ENCODE measurements at places on chromosomes 2 and 18.

- no peak for DNase-seq
These were observed 49.5 kb downstream of the TGIF1 start for GRCh38 chr18:3499501-3499900.

GRCh38 chr18:75124991-75125381 lies 84.0 kb downstream of the PTGR3 start:
- DNase-seq = no peak

- DNase-seq = no peak
These were observed 176.4 kb downstream of the ZNF516 start for GRCh38 chr18:76318607-76319006.

DNA sequence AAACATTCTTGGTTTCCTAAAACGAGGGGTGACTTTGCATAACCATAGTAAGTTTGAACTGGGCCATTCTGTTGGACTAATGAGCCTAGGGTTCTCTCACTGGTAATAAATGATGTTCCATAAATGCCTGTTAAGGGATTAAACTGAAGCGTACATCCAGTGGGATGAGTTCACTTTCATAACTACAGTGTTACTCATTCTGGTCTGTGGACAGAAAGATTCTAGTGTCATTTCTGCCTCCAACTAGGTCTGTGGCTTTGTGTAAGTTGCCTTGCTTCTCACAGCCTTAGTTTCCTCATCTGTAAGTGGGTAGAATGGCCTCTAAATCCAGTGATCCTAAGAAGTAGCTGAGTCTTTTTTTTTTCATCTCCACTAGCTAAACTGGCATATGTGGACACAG lies 1860.6 kb upstream of the PIK3C3 start:
- DNase-seq = no peak

DNA sequence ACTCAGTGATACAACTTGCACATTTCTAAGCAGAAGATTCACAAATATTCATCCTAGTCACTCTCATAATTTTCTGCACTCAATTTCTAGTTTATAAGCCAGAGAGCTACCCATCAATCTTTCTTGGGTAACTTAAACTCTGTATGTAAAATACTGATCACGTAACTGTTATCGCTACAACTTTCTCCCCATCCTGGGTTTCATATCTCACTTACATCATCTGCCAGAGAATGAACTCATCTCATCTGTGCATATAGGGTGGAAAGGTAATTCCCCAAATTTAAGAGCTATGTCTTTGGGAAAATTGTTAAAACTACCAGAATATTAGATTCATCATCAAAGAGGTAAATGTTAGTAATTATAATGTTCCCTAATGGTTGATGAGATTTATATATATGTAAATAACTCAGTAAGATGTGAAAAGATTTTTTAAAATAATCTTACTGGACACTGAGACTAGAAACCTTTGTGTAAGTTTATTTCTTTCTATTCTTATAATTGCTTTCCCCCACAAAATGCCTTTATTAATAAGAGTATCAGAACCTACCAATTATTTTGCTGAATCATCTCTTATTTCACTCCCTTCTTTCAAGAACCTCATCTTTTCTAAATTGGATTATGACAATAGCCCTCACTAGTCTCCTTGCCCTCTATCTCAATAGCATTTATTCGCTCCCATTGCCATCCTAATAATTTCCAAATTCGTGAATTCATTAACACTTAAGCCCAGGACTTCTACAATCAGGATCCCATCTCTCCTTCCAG lies 729.0 kb downstream of the EPHA4 start:
- no peak for DNase-seq

GRCh38 chr2:8212239-8212638 lies 469.6 kb upstream of the ID2 start:
- no peak for DNase-seq

GRCh38 chr2:41717839-41718238 lies 330.0 kb upstream of the PKDCC start:
- DNase-seq = no peak

DNA sequence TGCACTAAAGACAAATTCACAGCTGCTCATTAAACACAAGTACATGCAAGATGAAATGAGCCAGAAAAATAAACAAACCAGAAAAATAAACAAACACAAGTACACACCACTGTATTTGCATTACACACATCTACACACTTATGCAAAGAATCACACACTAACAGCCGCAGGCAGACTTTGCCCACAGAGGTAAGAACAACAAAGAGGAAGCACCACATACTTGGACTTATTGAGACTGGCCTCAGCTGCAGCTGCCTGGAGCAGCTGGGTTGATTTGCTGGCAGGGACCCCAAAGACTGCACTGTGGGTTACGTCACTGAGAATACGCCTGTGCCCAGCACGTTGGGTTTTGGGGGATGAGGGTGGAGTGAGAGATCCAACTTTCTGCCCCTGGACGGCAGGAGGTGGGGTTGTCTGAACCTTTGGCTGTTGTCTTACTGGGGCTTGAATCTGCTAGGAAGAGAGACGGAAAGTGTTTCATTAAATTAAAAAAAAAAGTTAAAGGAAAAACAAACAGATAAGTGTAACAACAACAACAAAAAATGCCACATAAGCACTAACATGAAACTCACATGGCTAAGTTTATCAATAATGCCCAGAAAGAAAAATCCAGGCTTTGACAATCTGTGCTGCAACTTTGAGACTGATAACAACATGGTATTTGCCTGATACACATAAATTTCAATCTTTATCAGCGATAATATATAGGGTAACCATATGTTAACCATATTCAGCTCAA lies 71.9 kb upstream of the NFU1 start:
- no peak for DNase-seq

GRCh38 chr2:120522151-120522751 lies 176.3 kb downstream of the INHBB start:
- no peak for DNase-seq

- DNase-seq = no peak
These were observed 62.0 kb upstream of the MGAT5 start for GRCh38 chr2:134191835-134192234.

GRCh38 chr2:169472249-169472648 lies 7.0 kb upstream of the BBS5 start:
- no peak for DNase-seq

GRCh38 chr2:2644040-2644439 lies 313.0 kb upstream of the MYT1L start:
- DNase-seq = no peak

- no peak for DNase-seq
These were observed 326.4 kb downstream of the NR4A2 start for GRCh38 chr2:156005999-156006712.

GRCh38 chr18:933082-933481 lies 28.4 kb downstream of the ADCYAP1 start:
- no peak for DNase-seq

DNA sequence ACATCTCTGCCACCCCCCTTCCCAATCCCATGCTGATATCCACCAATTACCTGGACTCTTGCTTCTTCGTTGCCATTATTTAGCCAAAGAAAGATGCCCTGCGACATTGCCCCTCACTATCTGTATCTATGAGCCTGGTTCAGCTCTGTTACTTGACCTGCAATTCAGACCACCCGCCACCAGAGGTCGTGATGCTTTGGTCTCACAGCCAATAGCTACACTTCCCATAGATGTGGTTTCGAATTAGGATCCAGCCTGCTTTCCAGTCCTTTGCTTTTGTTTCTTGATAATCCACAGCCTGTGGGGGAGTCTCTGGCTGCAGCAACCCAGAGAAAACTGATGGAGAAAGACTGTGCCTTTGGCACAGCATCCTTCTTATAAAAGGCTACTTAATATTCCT lies 239.4 kb downstream of the KLHL29 start:
- no peak for DNase-seq

DNA sequence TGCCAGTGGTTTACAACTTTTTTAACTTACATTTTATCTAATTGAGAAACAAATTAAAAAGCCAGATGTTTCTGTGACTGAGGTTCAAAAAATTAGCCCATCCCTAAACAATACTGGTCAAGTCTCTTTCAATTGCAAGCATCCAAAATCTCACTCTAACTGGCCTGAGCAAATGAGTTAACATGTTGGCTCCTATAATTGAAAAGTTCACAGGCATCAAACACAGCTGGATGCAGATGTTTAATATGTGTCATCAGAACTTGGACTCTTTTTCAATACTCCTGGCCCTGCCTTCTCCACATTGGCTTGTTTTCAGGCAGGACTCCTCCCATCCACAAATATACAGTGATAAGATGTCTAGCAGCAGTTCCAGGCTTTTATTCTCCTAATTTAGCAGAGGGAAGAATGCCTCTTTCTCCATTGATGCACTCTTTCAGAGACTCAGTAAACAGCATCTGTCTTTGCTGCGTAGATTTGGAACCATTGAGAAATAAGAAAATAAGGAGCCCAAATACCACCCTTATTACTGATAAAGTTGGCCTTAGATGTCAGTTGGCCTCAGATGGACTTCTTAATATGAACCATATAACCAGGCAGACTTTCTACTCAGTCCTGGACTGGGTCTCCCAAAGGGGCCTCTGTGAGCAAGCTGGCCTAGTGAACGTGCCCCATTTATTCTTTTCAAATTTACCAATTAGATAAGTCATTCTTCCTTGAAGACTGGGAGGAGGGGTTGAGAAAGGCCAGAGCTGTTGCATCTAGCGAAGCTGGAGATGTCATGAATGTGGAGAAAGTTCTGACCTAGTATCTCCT lies 30.4 kb upstream of the FN1 start:
- no peak for DNase-seq

GRCh38 chr2:118250463-118250862 lies 162.2 kb downstream of the INSIG2 start:
- no peak for DNase-seq

DNA sequence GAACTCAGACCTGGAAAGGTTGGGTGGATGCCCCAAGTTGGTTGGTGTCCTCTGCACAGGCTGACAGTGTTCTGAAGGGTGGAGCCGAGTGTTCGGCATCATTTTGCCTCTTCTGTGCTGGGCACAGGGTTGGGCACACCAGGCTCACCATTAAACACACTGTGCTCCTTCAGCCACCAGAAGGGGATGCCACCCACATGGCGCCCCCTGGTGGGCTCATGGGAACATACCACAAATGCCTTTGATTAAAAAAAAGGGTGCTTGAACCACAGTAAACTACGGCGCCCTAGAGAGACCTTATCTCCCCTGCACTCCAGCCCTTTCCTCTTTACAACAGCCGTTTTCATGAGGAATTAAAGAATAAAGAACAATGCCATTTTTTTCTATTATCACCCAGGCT lies 89.4 kb downstream of the CELF4 start:
- DNase-seq = no peak
